Stimulated activated CD4-positive, alpha-beta T cell treated with anti-CD3 and anti-CD28 coated beads, Interleukin-2, amount 100 ng/mL, for 48 hours (primary cell): ENCODE measurements at places on chromosomes 12 and 14.

- DNase-seq = no peak
Observed at GRCh38 chr14:37559386-37559785, 35.7 kb downstream of the FOXA1 start.

DNA sequence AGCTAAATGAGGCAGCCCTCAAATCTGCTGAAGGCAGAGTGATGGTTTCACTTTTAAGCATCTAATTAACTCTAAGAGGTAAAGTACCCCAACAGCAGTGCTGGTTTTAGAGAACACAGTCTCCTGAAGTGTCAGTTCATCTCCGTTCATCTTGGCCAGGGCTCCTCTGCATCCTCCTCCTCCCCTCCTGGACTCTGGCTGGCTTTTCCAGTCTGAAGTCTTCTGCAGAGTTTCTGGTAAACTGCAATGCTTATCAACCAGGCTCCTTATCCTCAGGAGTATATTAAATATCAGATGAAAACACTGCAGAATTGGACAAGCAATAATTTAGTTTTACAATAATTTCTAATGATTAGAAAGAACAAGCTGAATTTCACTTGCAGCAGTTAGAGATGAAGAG, 115.4 kb downstream of the GTF2A1 start:
- no peak for DNase-seq

DNA sequence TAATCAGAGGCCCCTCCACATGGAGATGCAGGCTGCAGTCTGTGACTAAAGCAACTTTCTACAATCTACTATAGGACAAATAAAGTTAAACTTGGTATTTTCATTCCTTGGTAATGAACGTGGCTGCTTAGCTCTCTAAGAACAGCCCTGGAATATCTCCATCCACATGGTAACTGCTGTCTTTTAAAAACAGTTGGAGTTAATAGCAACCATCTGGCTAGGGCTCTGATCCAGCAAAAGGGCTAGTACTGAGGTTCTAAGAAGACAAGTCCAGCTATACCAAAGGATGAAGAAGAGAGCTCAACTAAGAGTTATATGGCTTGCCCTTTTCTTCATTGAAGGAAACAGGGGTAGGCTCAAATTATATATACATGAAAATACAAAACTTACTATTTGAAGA, 920.1 kb downstream of the FLRT2 start:
- DNase-seq = no peak

DNA sequence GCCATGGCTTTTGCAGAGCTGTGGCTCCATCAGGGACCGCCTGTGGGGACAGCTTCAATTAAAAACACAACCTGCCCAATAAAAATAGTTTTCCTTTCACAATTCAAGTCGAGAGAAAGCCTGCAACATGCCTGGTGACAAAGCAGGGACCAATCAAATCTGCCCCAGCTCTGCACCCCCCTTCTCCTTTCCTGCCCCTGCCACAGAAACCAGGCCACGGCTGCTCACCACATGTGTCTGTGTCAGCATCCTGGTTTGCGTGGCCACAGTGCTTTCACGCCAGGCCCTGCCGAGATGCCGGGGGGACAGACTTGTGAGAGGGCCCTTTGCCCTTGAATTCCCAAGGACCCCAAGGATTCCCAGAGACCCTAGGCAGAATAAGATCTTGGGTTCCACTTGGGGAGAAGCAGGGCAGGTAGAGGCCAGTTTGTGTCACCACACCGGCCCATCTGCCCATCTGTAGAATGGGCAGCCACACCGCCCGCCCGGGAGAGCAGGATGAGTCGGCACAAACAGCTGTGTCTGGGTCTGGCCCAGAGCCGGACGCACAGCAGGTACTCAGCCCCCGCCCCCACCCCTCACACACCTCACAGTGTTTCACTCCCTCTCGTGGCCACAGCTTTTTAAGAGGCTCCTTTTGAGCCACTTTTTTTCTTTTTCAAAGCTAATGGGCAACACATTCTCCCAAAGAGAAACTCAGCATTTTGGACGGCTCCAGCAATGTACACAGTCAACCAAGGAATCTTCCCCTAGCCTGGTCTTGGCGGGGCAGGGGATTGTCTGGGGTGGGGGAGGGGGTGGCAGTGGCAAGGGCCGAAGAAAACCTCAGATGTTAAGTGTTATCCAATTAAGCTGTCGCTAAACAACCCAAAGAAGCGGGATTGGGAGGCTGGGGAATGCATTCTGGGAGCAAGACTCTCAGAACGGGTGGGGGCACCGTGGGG, 41.5 kb downstream of the BCL11B start:
- peak; percentile 63 for DNase-seq

DNA sequence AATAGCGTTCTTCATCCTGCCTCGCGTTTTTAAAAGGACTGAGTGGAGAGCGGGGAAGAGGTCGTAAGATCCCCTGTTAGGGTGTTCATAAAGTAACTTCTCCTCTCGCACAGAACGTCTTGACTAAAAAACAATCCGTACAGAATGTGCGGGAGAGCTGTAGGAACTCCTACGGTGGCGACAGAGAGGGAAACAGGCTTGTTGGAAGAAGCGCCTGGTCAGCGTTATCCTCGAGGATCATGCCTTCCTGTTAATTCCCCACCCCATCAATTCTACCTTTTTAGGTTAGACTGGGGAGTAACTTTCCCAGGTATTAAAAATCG, 399 bp upstream of the WASHC4 start:
- DNase-seq = no peak

DNA sequence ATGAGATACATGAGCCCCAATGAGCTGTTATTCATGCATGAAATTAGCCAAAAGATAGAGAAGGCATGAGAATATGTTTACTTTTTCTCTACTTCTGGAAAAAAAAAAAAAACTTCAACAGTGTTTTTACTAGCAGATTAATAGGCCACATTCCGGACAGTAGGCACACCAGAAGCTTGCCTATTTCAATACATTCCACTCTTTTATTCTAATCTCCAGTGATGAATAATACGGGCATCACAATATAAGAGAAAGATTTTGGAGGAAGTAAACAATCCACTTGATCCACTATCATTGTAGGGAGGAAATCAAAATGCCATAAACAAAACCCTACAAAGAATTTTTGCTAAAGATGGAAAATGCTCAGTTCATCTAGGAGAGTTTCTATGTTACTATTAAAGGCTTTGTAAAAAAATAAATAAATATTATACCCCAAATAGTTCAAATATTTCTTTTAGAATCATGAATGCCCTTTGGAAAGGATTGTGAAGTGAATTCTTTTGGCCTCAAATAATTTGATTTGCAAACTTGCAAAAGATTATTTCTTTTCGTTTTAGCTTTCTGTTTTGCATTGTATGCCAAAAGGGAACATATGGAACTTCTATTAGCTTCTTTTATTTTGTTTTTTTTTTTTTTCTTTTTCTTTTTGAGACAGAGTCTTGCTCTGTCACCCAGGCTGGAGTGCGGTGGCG, 232.6 kb downstream of the EPS8 start:
- no peak for DNase-seq

DNA sequence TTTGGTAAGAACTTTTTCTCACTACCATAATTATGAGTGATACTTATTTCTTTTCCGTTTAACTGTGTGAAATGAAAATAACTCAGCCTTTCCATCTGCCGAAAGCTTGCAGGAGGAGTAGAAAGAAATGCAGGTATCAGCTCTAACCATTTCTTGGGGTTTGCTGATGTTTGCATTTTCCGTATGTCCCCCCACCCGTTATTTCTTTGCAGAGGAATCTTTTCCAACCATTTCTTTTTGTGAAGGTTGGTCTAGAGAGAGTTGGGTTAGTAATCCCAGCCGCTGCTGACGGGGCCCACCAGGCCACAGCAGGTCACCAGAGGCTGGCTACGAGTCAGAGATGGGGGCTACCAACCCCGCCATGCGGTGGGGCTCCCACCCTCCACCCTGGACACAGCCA, 7.0 kb upstream of the PIWIL1 start:
- no peak for DNase-seq
